CD4-positive, alpha-beta T cell (primary cell): ENCODE measurements at places on chromosomes 12 and 14.
A peak's percentile ranks its signal among the peaks of the same experiment; 100 is the strongest.

GRCh38 chr12:111728795-111729194 is 37.9 kb upstream of the ALDH2 start:
- no peak for DNase-seq

- DNase-seq = no peak
Measured at GRCh38 chr12:111636209-111636945, 37.3 kb upstream of the ATXN2 start.

DNA sequence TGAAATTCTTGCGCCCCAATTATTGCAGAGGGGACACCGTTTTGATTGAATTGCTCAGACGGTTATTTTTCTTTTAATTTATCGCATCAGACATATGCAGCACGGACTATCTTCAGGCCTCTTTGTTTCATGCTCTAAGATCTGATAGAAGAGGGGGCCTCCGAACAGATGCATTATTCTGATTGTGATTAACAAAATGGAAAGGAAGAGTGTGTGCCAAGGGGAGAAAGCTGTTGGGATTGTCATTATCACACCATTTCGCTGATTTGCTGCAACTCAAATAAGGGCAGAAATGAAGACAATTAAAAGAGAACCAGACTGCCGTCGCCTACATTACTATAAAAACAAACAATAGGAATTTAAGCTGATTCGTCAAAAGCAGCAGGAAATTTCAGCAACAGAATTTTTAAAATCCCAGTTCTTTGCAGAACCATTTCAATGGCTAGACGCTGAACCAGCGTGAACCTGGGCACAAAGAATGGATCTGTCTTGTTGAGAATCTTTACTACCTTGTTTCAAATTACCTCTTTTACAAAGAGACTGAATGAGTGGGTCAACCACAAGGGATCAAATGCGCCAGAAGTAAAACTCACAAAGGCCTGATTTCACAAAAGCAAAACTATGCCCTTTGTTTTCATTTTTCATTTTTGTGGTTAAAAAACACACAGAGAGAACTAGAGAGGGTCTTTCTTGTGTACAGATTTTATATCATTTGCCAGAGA is 30.6 kb downstream of the TMEM132D start:
- DNase-seq = no peak

- no peak for DNase-seq
Measured at GRCh38 chr12:3071107-3071506, 6.1 kb upstream of the TSPAN9 start.

GRCh38 chr12:29734734-29735133 is 49.0 kb downstream of the TMTC1 start:
- no peak for DNase-seq

GRCh38 chr14:51701951-51702350 is 50.2 kb downstream of the FRMD6 start:
- no peak for DNase-seq

- DNase-seq = no peak
Measured at GRCh38 chr14:50924843-50925242, 19.4 kb downstream of the PYGL start.

DNA sequence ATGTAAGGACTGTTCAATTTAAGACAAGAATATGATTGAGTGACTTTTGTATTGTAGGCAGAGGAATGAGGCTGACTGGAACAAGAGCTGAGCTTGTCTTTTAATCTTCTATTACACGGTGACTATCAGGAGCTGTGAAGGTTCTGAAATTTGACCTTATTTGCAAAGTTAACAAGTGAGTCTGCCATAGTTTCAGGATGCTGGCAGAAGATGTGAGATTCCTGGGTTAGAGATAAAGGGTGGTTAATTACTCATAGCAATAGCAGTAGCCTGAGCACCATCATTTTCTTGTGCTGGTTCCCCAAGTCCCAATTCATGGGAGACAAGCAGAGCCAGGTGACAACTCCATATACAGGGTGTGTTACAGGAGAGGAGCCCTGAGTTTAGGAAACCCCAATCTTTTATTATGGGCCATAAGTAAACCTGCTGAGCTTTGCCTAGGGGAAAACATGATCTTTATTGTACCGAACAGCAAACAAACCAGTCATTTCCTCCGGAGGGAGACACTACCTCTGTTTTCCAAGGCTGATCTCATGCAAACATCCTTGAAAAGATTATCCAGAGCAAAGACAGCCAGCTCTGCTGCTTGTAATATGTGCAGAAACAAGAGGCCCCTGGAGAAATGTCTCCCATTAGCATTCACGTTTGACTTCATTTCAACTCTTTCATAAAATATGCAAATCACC is 51.7 kb upstream of the DDX11 start:
- no peak for DNase-seq

DNA sequence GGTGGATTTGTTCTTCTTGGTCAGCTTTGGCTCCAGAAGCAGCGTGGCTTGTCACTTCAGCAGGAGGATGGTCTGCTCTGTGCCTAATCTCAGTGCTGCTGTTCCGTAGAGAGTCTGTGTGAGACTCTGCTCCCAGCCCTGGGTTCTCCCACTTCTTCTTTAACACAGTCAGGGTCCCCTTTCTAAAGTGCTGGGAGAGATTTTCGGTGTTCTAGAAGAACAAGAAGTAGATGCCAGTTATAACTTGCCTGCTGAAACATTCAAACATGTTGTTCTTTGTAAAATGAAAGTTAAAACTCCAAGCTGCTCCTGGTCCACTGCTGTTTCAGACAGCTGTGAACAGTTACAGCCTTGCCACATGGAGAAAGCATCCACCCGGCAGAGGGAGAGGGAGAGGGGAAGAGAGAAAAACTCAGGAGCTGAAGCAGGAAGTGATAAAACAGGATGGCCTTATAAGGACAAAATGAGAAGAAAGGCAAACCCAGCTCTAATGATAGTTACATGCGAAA is 55.2 kb upstream of the CERS5 start:
- DNase-seq = peak; percentile 61

- DNase-seq = no peak
Measured at GRCh38 chr12:75087654-75088053, 122.0 kb downstream of the KCNC2 start.

- DNase-seq = no peak
Measured at GRCh38 chr14:76500011-76500410, 124.1 kb downstream of the ESRRB start.

DNA sequence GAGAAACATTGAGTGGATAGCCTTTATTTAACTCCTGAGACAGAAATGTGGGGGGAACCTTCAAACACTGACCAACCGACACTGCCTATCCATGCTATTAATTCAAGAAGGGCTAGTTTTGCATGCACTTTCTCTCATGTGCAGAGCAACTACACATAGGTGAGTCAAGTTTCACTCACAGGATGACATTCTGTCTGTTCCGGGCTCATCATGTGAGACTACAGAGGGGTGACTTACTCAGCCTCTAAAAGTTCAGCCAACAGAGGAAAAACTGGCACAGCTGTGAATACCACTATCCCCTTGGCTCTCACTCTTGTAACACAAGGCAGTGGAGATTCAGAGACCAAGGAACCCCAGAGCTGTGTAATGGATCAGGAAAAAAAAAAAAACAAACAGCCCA is 13.3 kb downstream of the BEST3 start:
- no peak for DNase-seq

- DNase-seq = no peak
Measured at GRCh38 chr14:81331229-81332021, 68.7 kb downstream of the STON2 start.

- no peak for DNase-seq
Measured at GRCh38 chr14:77640756-77641533, 24.5 kb upstream of the SPTLC2 start.

GRCh38 chr12:27462151-27462694 is 15.7 kb downstream of the SMCO2 start:
- no peak for DNase-seq

DNA sequence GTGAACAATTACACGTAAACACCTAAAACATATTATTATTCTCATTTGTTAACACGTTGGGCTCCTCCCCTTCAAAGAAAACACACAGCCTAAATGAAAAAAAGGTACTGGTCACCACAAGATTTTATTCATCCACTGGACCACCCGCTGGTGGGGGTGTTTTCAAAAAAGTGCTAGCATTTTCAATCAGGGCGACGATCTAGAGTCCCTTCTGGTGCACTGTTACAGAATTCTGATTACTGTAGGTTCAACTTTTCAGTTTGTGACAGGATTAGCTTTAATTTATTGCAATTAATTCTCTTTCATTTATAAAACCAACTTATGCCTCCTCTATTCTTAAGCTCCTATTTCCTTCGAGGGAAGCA is 443 bp downstream of the MAGOHB start:
- DNase-seq = no peak
